Activated CD8-positive, alpha-beta memory T cell treated with anti-CD3 and anti-CD28 coated beads, Interleukin-2, amount 50 U/mL, for 4 hours (primary cell): ENCODE measurements at places on chromosomes 3 and 15.
A peak's percentile ranks its signal among the peaks of the same experiment; 100 is the strongest.

DNA sequence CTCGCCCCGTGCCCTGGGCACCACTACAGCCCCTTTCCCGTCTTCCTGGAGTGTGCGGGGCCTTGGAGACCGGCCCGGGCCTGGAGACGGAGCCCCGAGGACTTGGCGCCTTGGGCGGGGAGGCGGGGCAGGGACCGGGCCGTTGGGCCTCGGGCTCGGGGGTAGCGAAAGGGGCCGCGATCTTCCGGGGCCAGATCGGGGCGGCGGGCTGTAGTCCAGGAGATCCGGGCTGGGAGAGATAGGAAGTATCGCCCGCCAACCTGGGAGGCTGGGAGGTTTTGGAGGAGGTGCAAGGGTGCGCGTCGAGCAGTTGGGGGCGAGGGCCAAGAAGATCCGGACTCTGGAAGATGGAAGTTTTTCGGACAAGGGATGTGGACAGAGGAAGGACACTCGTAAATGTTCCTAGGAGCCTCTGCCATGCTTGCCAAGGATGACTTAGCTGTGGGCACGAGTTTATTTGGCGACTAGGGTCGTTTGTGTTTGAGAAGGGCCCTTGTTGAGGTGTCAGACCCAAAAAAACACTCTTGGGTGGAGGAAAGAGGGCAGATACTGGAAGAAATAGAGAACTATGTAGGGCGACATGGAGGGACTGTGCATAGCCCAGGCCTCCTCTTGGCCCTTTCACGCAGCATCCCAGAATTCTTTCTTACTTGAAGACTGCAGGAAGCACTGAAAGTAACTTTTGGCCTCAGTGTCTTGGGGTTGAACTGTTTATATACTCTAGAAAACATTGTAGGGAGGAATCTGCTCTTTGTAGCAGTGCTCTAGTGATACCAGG, 712 bp downstream of the RTF1 start:
- no peak for DNase-seq

GRCh38 chr3:149042789-149043386, 43.4 kb downstream of the HLTF start:
- DNase-seq: no peak

GRCh38 chr15:36784717-36785116, 205.3 kb downstream of the CDIN1 start:
- DNase-seq: no peak

DNA sequence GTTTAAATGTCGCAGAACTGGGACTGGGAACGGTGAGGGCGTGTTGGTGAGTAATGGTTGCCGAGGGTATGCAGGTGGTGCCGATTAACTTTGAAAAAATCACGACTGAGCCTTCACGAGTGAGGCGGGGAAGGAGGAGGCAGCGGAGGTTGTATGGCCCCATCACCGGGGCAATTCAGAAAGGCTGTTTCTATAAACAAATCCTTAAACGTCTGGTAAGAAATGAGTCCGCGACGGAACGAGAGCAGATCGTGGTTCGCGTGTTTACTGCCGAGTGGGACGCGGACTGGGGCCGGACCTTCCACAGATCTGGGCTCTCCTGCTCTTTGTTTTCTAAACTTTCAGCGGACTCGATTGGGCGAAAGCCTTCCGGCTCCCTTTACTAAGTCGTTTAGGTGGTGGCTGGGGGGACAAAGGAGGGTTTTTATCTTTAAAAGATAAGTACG, 2.7 kb downstream of the IGF1R start:
- peak; percentile 41 for DNase-seq

- DNase-seq: no peak
These were observed 647.1 kb downstream of the NTRK3 start for GRCh38 chr15:87609474-87609873.

DNA sequence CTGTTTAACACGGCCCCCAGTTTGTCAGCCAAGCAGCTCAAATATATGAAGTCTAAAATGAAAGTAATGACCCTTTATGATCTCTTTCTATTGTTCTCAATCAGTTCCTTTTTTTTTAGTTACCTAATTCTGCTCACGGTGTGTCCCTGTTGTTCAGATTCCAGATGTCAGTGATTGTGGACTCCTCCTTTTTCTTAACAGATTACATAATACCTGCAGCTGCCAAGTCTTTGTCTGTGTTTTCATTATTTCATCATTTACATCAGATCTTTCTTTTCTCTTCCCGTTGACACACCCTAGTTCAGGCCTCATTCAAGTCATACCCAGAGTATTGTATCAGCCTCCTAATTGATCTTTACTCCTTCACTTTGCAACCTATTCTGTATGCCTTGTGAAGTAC, 56.1 kb upstream of the SKIL start:
- DNase-seq: no peak

DNA sequence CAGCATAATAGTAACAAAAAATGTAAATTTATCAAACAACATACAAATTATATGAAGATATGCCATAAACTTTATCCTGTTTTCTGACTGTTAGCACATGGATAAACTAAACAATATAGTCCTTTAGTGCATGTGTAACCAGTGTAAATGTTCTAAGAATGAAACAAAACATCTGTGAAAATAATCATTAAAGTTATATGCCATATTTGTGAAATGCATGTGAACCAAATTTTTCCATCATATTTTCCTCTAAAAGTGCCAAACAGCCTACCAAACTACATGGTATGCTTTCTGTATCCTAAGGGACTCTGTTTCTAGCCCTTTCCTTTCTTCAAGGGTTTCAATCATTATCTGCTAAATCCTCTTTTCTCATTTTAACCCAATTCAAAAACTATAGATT, 23.9 kb upstream of the RSL24D1 start:
- DNase-seq: no peak

DNA sequence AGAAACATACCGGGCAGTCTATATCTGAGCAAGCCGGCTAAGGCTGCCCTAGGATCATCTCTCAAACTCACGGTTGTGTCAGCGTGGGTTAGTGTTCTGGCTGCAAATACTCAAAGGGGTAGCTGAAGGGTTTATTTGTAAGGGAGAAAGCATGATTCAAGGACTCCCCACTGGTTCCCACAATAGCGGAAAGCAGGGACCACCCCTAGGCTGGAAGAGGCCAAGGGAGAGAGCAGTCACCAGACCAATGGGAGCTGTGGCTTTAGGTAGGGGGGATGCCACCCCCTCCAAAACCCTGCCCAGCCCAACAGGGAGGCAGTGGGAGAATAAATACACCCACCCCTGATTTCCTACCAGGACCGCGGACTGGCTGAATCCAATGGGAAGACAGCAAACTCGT, 7.3 kb upstream of the LMCD1 start:
- no peak for DNase-seq

- no peak for DNase-seq
These were observed 217.7 kb downstream of the MEIS2 start for GRCh38 chr15:36882487-36883131.

DNA sequence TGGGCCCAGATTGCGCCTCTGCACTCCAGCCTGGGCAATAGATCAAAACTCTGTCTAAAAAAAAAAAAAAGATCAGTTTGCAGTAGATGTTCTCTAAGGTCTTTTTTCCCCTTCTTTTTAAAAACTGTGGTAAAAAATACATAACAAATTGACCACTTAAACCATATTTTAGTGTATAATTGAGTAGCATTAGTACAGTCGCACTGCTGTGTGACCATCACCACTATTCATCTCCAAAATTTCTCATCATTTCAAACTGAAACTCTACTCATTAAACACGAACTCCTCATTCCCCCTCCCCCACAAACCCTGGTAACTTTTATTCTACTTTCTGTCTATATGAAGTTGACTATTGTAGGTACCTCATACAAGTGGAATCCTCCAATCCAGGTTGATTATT, 160.3 kb downstream of the PEX5L start:
- no peak for DNase-seq

GRCh38 chr3:122103821-122104514, 48.8 kb downstream of the CD86 start:
- DNase-seq: no peak

- DNase-seq: peak; percentile 5
These were observed 5.9 kb downstream of the ISG20 start for GRCh38 chr15:88644741-88645140.

DNA sequence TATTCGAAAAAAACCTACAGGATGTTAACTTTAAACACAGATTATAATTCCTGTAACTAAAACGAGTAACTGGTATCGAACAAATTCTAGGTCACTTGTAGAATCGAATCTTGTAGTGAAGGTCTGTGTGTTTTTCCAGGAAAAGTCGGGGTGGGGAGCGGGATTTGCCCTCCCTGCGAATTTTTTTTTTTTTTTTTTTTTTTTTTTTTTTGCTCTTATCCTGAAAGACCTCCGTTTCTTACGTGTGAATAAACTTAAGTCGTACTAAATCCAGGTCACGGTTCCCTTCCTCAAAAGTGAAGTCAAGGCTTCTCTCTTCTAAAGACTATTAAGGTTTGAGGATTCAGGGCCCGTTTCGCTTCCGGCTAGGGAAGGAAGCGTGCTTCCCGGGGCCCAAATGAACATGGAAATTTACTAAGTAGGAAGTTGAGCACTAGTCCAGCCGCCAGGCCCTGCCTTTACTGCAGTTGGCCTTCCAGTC, 770 bp downstream of the TBC1D5 start:
- DNase-seq: no peak

- DNase-seq: no peak
These were observed 33.4 kb downstream of the CCDC33 start for GRCh38 chr15:74269362-74270035.

DNA sequence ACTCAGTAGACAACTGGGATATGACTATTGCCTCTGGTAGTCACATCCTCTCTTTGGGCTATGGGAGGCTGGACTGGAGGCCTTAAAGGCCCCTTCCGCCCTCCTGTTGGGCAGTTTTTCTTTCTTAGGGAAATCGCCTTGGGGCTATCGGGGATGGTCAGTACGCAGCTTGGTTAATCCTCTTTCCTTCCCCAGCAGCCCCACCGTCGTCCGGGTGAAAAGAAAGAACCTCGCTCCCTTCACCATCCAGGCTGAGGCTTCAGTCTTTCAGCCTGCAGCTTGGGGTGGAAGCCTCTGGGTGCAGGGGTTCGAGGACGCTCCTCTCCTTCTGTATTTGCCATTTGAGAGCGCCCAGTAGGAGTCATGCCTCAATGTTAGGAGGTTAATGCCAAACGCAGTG, 641 bp upstream of the ST6GAL1 start:
- DNase-seq: no peak

- DNase-seq: no peak
These were observed 11.4 kb upstream of the RASGRF1 start for GRCh38 chr15:79101866-79102581.

- no peak for DNase-seq
These were observed 187.5 kb upstream of the THRB start for GRCh38 chr3:24682141-24682547.
